Myocyte (in vitro differentiated cells): ENCODE measurements at places on chromosomes 13 and 19.
A peak's percentile ranks its signal among the peaks of the same experiment; 100 is the strongest.

DNA sequence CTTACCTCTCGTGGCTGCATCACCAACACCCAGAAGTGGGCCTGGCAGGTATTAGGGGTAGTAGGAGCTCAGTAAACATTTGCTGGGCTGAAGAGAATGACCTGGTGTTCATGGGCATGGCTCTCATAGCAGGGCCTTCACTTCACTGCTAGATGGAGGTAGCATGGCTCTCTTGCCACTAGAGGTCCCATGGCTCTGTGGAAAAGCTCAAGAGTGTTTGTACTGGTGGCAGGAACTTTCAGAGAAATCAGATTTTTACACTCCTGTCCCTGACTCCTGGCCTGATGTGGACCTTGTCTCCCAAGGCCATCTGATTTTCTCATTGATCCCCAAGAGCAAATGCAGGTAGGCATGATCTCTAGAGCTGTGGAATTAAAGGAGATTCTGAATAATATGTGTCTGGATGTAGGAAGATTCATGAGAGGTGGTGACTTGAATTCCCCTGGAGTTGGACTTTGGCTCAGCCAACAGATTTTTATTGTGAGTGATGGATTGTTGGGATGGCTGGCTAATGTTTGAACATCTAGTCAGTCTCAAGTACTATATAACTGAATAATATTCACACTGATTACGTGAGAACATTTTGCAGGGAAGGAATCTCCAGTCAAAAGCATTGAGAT, 5.7 kb downstream of the ZNF574 start:
- DNase-seq = peak; percentile 32

- no peak for DNase-seq
These were observed 1.0 kb downstream of the SNRNP70 start for GRCh38 chr19:49086296-49086695.

DNA sequence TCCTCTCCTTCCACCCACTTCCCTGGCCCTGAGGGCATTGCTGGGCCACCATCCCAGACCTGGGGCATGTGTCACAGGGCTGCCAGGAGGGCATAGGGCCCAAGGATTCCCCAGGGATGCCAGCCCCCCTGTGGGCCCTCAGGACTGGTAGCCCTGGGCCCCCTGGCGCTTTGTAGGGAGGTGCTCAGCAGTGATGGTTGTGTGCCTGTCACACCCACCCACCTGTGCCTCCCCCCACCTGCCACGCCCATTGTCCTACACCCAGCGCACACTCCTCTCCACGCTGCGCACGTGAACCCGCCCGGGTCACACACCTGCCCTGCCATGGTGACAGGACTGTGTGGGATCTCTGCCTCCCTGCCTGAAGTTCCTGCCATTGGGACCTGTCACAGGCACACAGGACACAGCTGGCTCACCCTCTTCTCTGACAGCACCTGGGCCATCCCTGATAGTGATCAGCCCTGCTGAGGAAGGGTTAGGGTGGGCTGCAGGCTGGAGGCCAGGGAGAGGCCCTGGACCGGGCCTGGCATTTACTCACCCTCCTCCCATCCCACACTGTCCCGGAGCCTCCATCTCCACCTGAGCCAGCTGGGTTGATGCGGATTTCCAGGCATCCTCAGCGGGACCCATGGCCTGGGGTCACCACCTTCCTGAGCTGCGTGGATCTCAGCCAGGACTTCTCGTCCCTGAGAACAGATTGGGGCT, 23.9 kb downstream of the WTIP start:
- no peak for DNase-seq

DNA sequence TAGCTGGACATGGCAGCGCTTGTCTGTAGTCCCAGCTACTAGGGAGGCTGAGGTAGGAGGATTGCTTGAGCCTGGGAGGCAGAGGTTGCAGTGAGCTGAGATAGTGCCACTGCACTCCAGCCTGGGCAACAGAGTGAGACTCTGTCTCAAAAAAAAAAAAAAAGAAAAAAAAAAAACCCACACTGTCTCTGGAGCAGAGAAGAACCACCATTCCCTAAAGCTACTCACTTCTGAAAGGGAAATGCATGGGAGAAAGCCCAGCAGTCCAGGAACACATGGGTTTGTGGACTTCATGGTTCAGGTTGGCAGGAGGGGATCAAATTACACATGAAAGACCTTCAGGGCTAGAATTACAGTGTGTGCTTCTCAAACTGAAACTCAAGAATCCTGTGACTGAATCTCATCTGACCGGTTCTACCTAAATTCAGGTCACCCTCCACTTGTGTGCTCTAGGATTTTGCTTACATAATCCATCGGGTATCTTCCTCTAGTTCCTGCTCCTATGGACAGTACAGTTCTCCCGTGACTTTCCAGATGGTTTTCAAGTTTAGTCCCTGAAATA, 30.2 kb upstream of the CPB2 start:
- peak; percentile 9 for DNase-seq

DNA sequence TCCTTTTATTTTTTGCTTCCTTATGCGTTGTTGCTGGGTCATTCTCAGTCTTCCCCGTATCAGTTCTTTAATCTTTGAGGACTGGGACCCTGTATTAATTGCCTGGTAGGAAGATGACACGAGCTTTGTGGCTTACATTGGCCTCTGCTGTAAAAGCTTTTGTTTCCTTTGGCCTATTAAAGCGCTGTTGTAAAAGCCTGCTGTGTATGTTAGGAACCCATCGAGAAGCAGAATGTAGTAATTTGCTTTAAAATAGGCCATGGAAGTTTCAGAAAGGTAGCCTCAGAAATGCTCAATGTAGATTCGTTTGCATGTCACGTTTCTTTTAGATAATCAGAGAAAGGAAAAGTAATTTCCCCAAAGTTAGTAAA, 257.5 kb upstream of the STARD13 start:
- no peak for DNase-seq

GRCh38 chr13:36054041-36054440, 77.1 kb downstream of the DCLK1 start:
- no peak for DNase-seq

GRCh38 chr13:99122171-99122570, 78.5 kb upstream of the UBAC2 start:
- DNase-seq = no peak

- peak; percentile 54 for DNase-seq
These were observed 224.8 kb downstream of the NHLRC3 start for GRCh38 chr13:39263033-39263432.

- DNase-seq = peak; percentile 66
These were observed 703 bp downstream of the NEK3 start for GRCh38 chr13:52158629-52159158.

- no peak for DNase-seq
These were observed 12.4 kb upstream of the TINCR start for GRCh38 chr19:5580161-5580571.

GRCh38 chr19:6450166-6450565, 9.4 kb downstream of the SLC25A23 start:
- no peak for DNase-seq

- no peak for DNase-seq
These were observed 128.9 kb downstream of the COG6 start for GRCh38 chr13:39784347-39784746.

GRCh38 chr19:31515931-31516330, 166.7 kb upstream of the TSHZ3 start:
- DNase-seq = no peak

- DNase-seq = no peak
These were observed 63.8 kb downstream of the ING1 start for GRCh38 chr13:110777251-110777820.

DNA sequence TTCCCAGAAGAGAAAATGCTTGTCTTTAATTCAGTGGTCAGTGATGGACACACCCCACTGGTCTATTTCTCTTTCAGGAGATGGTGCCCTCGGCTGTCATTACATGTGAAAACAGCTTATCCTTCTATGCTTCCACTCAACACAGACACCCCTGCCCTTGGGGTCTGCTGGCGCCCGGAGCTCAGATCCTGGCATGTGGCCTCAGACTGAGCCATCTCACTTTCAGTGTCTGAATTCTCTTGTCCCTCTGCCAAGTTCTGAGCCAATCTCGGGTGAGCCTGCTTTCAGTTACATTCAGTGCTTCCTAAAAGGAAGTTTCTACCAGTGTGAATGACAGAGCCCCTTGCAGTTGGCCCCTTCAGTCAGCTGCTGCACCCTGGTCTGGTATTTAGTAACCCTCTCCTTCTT, 293.6 kb downstream of the DNAJC15 start:
- DNase-seq = peak; percentile 97

- peak; percentile 82 for DNase-seq
These were observed 21.8 kb downstream of the HCN2 start for GRCh38 chr19:611481-611868.

DNA sequence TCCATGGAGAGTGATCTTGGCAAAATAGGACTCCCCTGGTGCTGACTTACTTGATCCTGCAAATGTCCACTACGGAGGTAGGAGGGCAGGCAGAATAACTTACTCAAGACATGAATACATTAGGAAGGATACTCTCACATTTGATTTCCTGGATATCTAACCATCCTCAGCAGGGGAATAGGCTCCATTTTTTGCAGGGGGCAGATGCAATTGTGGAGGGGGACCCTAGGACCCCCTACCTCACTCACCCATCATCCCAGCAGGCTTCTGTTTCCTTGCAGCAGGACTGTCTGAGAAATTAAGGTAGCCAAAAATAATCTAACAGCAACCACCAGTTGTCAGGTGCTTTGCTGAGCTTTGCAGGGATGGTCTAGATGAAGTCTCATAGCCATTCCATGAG, 482.0 kb downstream of the ZNF536 start:
- DNase-seq = no peak

DNA sequence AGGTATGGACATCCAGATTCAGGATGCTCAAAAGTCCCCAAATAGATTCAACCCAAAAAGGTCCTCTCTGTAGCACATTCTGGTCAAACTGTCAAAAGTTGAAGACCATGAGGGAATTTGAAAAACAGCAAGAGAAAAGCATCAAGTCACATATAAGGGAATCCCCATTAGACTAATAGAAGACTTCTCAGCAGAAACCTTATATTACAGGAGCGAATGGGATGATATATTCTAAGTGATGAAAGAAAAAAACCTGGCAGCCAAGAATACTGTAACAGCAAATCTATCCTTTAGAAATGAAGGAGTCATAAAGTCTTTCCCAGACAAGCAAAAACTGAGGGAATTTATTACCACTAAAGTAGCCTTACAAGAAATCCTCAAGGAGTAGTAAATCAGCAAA, 29.7 kb downstream of the FXYD5 start:
- DNase-seq = no peak

DNA sequence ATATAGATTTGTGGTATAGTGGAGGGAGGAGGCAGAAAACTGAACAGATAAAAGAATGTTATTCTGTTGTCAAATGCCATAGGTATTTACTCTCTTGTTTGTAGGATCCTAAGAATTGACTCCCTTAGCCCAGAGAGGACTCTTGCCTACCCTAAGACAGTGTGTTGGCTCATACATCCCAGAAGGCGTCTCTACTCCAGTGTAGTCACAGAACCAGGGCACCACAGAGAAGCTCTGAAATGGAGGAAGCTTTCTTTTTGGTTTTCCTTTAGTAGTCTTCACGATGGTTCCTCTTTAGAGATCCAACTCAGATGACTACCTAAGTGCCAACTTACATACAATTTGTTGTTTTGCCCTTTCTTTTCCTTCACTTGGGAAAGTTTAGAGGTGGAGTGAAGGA, 14.0 kb downstream of the GPR183 start:
- DNase-seq = no peak

- no peak for DNase-seq
These were observed 4.2 kb downstream of the POLR2E start for GRCh38 chr19:1090731-1091543.

GRCh38 chr13:63149375-63149774, 1733.7 kb upstream of the PCDH20 start:
- DNase-seq = no peak

GRCh38 chr19:55118401-55118991, 1.1 kb upstream of the PPP1R12C start:
- peak; percentile 87 for DNase-seq

DNA sequence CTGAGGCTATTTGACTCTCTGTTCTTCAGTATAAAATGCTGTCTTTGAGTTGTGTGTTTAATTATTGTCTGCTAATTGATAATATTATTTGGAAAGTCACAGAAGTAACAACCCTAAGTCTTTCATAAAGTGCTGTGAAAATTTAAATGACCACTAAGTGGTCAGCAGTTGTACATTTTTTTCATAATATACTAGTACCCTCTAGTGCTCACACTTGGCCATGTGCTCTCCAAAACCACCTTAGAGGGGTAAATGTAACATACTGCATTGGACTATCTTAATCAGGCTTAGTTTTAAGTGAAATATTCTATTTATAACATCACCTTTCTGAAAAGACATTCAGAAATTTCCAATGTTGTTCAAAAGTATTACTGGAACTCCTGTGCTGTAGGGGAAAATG, 745.3 kb downstream of the GPC5 start:
- no peak for DNase-seq

DNA sequence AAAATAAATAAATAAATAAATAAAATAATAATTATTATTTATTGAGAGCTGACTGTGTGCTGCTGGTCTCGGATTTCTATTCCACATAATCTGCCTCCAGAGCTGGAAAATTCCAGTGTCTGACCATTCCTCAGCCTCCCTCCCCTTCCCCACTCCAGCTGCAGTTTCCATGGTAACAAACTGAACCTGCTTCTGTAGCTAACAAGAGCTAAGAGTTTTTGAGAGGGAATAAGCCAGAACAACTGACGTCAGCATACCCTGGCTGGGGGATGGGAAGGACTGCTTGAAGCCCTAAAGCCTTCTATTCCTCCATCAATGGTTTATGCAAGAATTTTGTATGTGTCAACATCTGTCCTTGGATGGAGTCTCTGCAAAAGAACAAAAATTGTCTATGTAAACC, 26.0 kb upstream of the PEG3 start:
- no peak for DNase-seq

DNA sequence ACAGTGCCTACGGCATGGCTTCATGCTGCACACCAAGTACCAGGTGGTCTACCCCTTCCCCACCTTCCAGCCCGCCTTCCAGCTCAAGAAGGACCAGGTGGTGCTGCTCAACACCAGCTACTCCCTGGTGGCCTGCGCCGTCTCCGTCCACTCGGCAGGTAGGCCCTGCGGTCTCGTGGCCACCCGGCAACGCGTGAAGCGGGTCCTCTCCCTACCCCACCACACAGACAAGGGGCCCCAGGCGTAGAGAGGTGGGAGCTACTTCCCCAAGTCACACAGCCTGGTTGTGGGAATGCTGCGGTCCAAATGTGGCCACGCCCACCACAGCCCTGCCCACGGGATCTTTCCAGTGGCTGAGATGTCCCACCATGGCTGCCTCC, 4.0 kb downstream of the DCAF15 start:
- peak; percentile 26 for DNase-seq

DNA sequence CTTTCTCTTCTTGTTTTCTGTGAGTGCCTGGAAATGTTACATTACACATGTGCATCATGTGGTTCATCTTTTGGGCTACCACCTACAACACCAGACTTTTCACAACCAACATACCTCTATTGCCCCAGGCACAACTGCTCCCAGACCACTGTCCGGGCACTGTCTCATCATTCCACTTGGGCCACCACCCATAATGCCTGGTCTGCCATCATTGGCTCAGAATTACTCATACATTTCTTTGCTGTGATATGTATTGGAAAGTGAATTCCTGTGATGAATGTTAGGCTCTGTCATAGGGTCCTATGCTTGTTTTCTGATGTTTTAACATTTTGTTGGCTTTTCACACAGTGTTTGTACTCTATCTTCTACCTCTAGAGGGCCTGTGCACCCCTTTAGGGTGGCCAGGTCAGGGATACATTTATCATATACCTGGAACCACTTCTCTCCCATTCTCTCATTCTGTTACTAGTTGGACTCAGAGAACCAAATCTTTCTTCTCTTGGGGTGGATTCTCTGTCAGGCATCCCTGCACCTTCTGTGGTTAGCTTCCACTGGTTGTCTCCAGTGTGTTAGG, 172.8 kb downstream of the NHLRC3 start:
- no peak for DNase-seq
